ENCODE measurements at places on chromosomes 6 and 20.

- DNase-seq, result no peak
These were observed 329.4 kb upstream of the MAN1A1 start for GRCh38 chr6:119678961-119679360.

- no peak for DNase-seq
These were observed 399.5 kb downstream of the QKI start for GRCh38 chr6:163813979-163814493.

GRCh38 chr6:10082385-10082784 lies 332.5 kb downstream of the TFAP2A start:
- DNase-seq, result no peak

- DNase-seq, result no peak
These were observed 241.5 kb downstream of the SLC35F1 start for GRCh38 chr6:118148561-118148960.

- DNase-seq, result no peak
These were observed 3.1 kb downstream of the BPIFB4 start for GRCh38 chr20:33082546-33082945.

DNA sequence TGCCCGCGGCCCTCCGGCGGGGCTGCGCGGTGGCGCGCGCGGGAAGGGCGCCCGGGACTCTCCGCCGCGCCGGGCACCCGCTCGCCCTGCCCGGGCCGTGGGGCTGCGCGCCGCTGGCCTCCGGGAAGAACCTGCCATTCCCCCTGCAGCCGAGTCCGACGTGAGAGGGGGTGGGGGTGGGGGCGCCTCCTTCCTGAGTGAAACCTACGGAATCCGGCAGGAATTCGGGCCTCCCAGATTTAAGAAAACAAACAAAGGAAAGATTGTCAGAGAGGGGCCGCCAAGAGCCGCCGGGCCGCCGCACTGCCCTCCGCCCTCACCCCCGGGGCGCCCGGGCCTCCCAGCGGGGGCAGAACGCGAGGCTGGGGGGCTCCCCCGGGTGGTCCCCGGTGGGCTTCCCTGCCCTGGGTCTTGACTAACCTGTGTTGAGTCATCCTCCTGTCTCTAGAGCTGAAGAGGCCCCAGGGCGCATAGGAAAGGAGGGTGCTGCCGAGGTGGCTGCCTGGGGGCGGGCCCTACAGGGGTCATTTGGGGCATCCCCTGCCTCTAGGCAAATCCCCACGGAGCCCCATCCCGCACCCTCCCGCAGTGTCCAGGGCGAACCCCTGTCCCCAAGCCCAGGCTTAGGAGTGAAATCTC lies 42.2 kb upstream of the FOXP4 start:
- no peak for DNase-seq

GRCh38 chr20:63846128-63846771 lies 15.0 kb upstream of the ABHD16B start:
- DNase-seq, result no peak

Data from HCT116 (cell line).